ENCODE measurements at places on chromosomes 11 and 22.

- DNase-seq, result no peak
Measured at GRCh38 chr11:25655636-25656035, 676.3 kb upstream of the ANO3 start.

- no peak for DNase-seq
Measured at GRCh38 chr11:59225017-59225416, 12.3 kb upstream of the MPEG1 start.

- DNase-seq, result no peak
Measured at GRCh38 chr11:74642912-74643311, 50.5 kb downstream of the POLD3 start.

DNA sequence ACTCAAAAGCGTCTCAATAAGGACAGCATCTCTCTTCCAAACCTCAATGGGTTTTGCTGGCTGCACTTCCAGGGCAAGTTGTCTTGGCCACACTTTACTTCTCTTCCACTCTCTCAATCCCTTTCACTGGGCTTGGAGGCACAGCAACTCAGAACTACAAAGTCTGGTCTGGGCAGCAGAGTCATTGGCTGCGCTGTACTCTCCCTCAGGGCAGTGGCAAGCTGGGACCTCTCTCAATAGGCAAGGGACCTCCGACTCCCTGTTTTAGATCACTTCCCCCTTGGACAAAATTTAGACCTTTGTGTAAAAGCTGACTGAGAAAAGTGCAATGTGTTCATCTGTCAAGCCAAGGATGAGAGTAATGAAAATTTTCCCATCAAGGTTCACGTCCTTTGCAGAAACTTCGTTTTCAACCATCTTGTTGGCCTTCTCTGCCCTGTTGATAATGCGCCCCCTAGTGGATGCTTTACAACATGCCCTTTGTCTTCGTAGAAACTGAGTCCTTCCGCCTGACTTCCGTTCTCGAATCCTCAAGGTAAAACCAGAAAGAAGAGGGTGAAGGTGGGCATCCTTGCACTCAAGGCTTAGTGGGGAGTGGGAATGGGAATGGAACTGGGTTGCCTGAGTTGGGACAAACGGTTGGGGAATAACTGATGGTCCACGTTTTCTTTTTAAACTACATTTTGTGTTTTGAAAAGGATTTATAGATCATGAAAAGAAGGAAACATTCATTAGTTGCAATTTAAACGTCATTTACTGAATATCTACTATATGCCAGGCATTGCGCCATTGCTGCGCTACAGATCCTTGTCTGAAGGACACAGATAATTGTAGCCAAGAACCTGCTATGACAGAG is 99.1 kb downstream of the CD44 start:
- DNase-seq, result peak; percentile 18

DNA sequence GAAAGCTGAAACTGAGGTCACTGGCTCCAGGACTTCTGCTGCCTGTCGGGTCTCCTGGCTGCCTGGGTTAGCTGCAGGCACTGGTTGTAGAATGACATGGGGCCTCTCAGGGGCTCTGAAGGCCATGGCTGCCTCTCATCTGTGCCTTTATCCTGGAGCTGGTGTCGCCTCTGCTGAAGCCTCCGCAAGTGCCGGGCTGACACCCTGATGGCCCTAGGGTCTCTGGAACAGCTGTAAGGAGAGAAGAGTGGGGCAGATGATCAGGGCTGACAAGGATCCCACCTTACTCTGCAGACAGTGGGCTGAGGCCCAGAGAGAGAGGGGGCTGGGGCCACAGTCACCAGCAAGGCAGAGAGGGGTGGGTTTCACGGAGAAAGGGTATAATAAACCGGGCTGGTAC is 4.6 kb downstream of the PLA2G3 start:
- no peak for DNase-seq

DNA sequence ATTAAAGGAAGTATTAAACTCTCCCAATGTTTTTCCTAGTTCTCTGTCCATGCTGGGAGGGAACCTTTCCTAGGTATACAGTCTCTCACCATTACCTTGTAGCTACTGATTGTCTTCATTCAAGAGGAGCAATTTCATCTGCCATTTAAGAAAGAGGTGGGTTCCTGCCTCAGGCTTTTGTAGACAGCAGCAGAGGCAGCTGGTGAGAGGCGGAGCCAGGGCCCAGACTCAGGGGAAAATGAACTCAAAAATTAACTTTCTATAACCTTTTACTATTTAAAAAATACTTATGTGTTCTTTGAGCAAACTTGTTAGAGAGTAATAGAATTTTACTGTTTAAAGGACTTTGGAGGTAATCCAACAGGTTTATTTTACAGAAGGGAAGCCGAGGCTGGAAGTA is 133.0 kb downstream of the SNX19 start:
- no peak for DNase-seq

GRCh38 chr11:121226415-121227263 is 65.9 kb upstream of the SC5D start:
- DNase-seq, result no peak

DNA sequence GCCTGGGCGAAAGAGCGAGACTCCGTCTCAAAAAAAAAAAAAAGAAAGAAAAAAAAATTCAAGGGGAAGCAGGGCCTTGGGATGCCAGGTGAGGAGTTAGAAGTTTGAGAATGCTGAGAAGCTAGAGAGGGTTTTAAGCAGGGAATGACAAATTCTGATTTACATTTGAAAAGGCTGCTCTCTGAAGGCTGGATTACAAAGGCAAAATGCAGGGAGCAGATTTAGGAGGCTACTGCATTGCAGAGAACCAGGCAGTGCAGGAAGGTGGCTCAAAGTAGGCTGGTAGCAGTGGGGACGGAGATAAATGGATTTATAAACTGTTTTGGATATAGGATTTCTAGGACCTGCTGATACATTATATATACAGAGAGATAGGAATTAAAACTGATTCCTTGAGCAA is 66.6 kb downstream of the KCNC1 start:
- DNase-seq, result no peak

DNA sequence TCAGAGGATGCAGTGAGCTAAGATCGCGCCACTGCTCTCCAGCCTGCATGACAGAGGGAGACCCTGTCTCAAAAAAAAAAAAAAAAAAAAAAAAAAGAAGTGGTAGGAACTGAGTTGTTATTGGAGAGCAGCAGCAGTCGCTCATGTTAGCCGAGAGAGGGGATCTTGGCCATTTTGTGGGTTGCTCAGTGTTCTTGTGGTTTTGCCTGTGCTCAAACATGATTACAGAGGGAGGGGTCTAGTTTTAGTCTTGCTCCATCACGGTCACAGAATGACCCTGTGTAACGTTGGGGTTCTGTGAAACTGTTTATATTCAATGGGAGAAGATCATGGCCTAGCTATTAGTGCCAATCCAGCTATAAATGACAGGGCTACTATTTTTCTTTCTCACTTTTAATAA is 1.9 kb downstream of the DPAGT1 start:
- no peak for DNase-seq

GRCh38 chr11:46913484-46913883 is 4.9 kb downstream of the LRP4 start:
- no peak for DNase-seq

GRCh38 chr11:24509114-24509513 is 12.3 kb downstream of the LUZP2 start:
- DNase-seq, result no peak

- no peak for DNase-seq
Measured at GRCh38 chr22:31099841-31100761, 7.3 kb downstream of the SELENOM start.

- no peak for DNase-seq
Measured at GRCh38 chr11:129705341-129705740, 110.3 kb upstream of the TMEM45B start.

DNA sequence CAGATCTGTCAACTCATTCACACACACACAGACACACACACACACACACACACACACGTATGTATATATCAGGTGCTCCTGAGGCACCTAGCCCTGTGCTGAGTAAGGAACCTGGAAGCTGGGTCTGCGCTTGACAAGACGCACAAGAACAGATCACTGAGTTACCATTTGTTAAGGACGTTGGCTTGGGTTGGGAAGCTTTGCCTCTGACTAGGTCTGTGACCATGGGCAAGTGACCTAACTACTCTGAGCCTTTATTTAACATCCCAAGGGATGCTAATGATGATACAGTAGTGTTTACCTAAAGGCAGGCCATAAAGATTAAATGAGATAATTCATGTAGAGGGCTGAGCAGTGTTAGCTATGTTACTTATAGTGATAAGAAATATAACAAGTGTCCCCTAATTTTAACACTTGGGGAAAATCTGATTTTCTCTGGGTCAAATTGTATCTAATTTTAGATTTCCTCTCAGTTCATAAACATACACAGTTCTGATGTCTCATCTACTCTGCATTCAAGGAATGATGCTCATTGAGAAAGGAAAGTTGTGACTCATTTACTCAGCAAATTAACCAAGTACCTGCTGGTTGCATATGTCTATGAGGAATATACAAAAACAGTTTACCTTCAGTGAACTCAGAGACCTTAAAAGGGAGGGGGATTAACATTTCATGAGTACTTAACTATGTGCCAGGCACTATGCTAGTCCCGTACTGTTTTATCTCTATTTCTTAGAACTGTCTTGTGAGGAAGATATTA is 13.6 kb downstream of the RNF185 start:
- no peak for DNase-seq

GRCh38 chr11:130832566-130833425 is 83.5 kb downstream of the SNX19 start:
- no peak for DNase-seq

DNA sequence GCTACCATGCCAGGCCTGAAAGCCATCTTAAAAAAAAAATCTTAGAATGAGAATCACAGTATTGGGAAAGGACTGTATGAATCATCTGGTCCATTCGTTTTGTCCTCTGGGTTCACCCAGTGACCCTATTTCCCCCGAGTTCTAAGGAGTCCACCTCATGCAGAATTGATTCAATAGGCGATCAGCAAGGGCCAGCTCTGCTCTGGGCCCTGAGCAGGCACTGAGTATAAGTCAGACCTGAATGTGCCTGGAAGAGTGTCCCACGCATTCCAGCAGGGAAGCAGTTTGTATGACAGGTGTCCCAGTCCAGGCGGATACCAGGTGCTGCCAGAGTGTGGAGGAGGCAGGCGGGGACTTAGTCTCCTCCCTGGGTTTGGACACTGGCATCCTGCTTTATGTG is 883 bp upstream of the HMOX1 start:
- no peak for DNase-seq

GRCh38 chr11:130646881-130647280 is 198.4 kb downstream of the ADAMTS15 start:
- no peak for DNase-seq

DNA sequence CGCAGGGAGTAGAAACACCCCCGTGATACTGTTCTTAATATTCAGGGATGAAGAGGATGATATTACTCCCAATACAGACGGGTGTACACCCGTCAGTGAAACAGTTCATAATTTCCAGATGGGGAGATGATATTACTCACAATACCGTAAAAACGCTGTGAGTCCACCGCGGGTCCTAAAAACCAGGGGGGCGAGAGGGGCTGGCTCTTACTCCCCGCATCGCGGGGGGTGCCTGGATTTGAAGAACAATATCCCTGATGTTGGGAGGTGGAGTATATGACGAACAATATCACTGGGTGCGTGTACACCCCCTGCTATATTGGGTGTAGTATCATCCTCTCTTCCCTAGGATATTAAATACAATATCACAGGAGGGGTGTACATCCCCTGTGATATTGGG is 20.5 kb upstream of the APOL5 start:
- no peak for DNase-seq

GRCh38 chr11:2662024-2662312 is 37.8 kb downstream of the KCNQ1OT1 start:
- DNase-seq, result no peak

- no peak for DNase-seq
Measured at GRCh38 chr22:36151006-36151595, 9.5 kb downstream of the APOL3 start.

- no peak for DNase-seq
Measured at GRCh38 chr11:111986589-111986988, 38.6 kb upstream of the DLAT start.

- no peak for DNase-seq
Measured at GRCh38 chr22:33869946-33870345, 50.3 kb downstream of the LARGE1 start.

DNA sequence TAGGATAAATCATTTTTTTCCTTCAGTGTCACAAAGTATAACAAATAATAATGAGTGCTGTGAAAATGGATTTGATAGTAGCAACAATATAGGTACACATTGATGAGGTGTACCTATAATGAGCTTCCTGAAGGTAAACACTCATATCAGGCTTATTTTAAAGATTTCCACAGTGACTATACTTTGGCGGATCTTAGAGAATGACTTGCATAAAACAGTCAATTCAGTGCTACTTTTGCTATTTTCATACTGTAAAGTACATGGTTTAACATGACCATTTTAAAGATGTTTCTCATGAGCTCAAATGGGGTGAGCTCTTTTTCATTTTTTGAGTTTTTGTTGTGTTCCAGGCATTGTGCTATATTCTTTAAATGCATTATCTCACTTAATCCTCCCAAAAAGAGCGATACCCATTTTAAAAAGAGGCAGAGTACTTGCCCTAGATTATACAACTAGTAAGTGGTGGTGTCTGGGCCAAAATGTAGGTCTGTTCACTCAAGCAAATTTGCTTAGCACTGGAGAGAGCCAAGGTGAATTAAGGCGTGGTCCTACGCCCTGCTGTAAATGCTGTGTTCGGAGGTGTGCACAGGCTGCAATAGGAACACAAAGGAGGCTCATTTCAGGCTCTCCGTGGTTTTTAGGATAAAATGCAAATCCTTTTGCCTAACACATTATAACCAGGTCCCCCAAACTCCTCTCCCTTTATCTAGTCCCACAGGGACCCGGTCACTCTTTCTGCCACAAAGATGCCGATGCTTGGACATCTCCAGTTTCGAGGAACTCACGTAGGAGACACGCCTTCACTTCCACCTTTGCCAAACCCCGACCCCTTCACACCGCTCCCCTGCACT is 617 bp upstream of the ALKBH3 start:
- DNase-seq, result no peak

- DNase-seq, result peak; percentile 55
Measured at GRCh38 chr11:121478226-121478894, 25.6 kb upstream of the SORL1-AS1 start.

GRCh38 chr11:83727251-83727650 is 441.1 kb upstream of the CCDC90B start:
- peak; percentile 24 for DNase-seq

GRCh38 chr11:6771926-6772893 is at the start of gene OR2AG2:
TSS of gene OR2AG2 (minus strand) at chr11:6771976. CDS start at chr11:6768957, 3,019 bp downstream.
- DNase-seq, result peak; percentile 34

DNA sequence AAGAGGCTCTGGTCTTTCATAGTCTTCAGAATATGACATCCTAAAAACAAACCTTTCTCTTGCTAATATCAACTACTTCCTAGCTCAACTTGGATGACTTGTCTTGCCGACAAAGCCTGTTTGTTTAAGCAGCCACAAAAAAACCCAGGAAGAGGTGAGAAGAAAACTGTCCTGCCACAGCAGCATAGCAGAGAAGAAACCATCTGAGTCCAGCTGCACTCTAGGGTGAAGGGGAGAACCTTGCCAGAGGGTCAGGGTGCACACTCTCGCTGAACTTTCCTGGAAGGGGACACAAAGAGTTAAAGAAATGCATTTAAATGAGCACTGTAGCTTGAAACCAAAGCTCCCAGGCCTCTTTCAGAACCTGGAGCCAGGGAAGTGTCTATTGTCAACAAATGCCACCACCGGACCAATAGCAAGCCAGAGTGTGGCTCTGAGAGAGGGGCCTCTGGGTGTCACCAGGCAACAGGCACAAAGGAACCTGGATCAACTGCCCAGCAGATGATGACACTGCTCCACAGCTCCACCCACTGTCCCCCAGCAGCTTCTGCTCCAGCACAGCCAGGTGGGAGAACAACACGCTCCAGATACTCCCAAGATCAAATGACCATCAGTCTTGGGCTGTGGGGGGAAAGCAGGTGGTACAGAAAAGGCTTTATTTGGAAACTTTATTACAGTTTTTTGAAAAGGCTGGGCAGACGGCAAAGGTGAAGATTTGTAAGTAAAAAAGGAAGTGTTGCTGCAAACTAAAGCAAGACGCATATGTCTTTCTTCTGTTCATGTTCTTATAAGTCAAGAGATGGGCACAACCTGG is 105.7 kb downstream of the RASSF10 start:
- peak; percentile 60 for DNase-seq

Data from body of pancreas (tissue), 4 donors.